ENCODE measurements at places on chromosomes 5 and 9.

GRCh38 chr9:113483676-113484257 is 20.2 kb downstream of the RGS3 start:
- DNase-seq, result no peak

GRCh38 chr9:30796764-30797163 is 1587.7 kb upstream of the ACO1 start:
- no peak for DNase-seq

DNA sequence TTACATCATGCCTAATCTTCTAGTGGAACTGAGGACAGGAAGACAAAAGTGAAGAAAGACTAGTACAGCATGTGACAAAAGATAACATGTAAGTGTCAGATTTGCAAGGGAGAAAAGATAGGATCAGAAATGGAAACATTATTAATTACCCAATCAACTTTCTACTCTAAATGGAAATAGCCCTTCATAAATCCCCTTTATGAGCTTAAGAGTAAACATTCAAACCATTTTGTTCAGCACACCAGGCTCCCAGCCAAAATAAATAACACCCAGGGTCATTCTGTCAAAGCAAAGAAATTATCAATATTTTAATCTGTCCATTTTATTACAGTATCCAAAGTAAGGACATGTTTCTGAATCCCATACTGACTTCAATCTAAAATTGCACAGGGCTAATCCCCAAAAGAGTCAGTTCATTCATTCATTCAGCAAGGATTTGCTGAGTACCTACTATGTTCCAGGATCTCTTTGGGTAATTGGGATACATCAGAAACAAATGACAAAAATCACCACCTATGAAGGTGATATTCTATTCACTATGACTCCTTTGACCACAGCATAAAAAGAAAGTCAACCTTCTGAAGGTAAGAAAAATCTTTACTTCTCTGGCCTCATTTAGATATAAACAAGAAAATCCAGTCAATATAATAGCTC is 5.3 kb downstream of the PRELID2 start:
- DNase-seq, result no peak

DNA sequence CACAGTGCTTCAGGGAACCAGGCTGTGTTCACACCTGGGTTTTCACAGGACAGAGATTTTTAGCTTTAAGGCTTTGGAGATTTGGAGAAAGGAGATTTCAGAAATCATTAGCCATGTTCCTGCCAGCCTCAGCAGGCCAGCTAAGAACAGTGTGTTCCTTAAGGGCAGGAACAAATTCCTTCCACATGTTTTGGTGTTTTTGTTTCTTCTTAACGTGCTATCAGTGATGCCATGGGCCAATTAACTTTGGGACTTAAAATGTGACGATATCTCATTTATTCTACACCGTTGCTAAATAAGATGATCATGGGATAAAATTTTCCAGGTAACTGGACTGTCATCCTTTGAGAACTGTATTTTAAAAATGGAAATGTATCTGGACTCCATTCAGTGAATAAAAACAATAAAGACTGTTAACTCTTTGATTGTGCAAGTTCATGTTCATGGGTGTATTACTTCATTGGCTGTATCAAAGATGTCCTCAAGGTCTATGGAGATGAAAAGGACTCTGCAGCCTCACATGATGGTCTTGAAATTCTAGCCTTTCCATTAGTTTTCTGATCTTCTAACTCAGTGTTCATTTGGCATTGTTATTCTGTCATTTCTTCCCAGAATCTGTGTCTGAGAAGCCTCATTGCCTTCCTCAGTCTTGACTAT is 72.3 kb downstream of the ZNF366 start:
- no peak for DNase-seq

GRCh38 chr5:147223948-147224791 is 10.7 kb upstream of the STK32A start:
- DNase-seq, result peak; percentile 16

DNA sequence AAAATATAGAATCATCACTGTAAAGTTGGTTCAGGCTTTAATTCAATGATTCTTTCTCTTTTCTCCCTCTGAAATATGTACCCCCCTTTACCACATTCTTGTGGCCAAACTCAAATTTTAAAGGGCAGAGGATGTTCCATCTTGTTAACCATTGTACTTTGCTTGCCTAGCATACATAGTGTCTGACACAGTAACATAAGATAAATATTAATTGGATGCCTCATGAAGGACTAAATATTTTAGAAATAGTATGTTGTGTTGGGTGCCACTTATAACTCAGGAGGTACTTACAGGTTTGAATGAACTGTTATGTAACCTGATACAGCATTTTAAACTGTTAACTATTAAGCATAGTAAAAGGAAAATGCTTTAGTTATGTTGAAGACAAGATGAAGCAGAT is 71.5 kb downstream of the NIPBL start:
- DNase-seq, result no peak

- DNase-seq, result peak; percentile 91
These were observed at the start of gene GAPT for GRCh38 chr5:58491216-58491892. Gene GAPT (plus strand): TSS chr5:58491435. CDS start chr5:58494537, 3,102 bp downstream.

- peak; percentile 77 for DNase-seq
These were observed 149.0 kb upstream of the PCA3 start for GRCh38 chr9:76615177-76615603.

DNA sequence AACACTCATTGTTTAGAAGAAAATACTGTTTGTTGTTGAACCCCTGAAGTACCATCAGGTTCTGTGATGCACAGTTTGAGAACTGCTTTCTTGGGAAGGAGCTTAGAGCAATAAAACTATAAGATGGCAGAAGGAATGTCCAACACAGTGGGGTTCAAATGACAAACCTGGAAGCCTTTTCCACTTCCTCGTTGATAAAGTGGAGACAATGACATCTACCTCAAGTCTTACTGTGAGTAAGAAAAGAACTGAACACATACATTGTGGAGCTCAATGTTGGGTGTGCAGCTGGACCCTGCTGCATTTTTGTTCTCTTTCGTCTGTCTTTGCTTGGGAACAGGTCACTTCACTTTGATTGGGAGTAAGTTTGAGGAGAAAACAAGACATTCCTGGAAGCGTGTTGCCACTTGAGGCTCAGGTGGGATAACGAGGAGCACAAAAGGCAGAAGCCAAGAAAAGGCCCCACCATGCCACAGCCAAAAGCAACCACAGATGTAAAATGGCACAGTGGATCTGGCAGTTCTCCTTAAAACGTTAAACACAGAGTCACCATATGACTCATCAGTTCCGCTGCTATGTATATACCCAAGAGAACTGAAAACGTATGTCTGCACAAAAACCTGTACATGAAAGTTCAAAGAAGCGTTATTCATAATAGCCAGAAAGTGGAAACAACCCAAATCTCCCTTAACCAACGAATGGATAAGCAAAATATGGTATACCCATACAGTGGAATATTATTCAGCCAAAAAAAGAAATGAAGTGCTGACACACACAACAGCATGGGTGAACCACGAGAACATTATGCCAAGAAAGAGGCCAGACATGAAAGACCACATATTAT is 42.9 kb upstream of the SUB1 start:
- peak; percentile 43 for DNase-seq

DNA sequence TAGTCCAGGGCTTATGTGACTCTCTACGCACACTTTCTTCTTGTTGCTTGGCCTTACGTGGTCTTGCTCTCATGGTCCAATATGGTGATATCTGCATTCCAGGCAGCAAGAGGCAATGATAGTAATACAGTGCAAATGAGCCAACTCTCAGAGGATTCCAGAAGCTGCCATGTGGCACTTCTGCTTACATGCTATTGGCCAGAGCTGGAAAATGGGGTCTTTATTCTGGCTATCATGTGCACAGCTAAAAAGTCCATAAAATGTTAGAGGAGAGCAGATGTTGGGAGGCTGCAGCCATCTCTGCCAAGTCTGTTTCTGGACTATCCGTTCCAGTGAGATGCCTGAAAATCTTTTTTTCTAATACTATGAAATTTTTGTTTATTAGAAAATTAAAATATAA is 2.9 kb upstream of the SEPTIN8 start:
- no peak for DNase-seq

DNA sequence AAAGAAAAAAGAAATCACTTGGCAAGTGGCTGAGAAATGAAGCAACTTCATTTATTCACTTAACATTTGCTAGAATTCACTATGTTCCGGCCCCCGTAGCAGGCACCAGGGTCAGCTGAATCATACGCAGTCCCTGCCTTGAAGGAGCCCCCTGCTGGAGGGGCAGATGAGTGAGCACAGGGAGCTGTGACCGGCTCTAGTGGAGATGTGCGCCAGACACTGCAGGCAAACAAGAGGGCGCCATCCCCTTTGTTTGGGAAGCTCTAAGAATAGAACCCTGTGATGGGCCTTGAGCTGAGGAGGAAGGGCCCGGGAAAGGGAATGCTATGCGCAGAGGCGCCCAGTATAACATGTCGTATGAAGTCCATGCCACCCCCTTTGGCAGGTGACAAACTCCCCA is 20.2 kb upstream of the RPL26L1 start:
- peak; percentile 67 for DNase-seq

GRCh38 chr5:128083811-128084227 is 253 bp downstream of the SLC12A2 start:
- no peak for DNase-seq

DNA sequence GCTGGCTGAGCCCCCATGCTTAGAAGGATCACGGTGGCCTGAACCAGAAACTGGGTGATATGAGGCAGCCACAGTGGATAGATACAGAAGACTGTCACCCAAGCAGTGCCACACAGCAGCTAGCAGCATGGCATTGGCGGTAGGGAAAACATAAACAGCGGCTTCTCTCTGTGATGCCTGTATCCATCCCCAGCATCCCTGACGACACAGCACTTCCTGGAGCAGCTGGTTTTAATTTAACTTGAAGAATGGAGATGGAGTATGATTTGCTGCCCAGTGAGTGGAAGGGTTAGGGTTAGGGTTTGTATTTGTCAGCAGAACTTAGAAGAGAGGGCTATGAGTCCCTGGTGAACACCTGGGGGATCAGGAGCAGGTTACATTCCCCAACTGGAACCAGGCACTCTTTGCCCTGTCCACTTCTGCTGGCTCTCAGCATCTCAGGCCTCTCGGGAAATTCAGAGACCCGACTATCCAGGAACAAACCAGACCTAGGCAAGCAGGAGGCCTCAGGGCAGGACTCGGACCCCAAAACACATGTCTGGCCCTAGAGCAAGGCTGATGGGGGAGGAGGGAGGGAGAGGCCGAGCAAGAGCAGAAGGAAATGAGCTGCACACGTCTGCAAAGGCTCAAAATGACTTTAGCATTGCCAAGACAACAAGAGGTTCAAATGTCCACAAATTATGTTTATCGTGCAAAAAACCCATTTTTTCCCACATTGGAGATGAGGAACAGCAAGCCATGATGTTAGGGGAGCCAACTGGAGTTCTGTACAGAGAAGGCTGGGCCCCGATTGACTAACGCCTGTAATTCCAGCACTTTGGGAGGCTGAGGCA is 6.5 kb upstream of the GGTA1 start:
- DNase-seq, result no peak

- no peak for DNase-seq
These were observed 303.6 kb downstream of the FBXL17 start for GRCh38 chr5:108078345-108078744.

DNA sequence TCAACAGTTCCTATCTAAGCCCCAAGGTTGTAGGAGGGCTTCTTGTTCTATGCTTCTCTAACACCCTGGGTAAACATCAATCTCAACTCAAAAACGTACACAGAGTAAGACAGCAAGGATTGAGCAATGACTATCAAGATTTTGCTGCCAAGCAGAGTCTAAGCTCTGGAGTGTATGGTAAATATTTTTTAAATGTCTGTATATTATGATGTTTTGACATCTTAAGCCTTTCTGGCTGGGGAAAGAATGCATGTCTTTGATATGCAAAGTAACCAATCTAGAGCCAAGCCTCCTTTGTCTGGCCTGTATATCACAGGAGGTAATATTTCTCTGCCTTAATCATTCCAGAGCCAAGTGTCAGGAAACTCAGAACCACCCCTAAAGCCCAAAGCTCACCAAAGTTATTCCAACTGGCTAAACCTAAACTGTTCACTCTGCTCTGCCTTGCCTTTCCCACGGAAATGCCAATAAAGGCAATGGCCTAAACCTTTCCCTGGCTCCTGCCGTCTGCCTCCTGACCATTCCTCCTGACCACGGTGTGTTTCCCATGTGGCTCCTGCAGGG is 45.2 kb downstream of the YIPF5 start:
- no peak for DNase-seq

- no peak for DNase-seq
These were observed 6.8 kb downstream of the MACROH2A1 start for GRCh38 chr5:135392256-135392655.

DNA sequence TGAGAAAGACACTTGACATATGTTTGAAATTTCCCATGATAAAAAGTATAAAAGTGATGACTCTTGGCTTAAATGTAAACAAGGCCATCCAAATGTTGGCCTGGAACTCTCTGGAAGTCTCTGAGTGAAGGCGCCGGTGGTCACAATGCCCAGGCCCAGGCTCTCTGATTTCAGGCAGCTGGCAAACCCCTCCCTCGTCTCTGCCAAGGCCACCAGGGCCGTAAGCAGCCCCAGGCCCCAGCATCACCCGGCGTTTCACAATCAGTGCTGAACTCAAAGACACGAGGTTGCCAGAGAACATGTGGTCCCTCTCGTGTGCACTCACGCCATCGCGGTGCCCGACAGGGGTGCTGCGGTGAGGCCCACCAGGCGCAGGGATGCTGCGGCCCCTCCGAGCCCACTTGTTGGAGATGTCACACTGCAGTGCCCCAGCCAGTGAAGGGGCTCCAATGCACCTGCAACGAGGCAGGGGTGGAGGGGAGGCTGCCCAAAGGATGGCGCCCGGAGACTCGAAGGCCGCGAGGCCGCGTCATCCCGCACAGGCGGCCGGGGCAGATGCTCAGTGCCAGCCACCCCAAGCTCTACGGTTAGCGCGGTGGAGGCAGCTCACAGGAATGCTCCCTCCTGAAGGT is 15.0 kb downstream of the LPCAT1 start:
- DNase-seq, result no peak

- DNase-seq, result no peak
These were observed 32.4 kb upstream of the NFIB start for GRCh38 chr9:14346231-14346791.

DNA sequence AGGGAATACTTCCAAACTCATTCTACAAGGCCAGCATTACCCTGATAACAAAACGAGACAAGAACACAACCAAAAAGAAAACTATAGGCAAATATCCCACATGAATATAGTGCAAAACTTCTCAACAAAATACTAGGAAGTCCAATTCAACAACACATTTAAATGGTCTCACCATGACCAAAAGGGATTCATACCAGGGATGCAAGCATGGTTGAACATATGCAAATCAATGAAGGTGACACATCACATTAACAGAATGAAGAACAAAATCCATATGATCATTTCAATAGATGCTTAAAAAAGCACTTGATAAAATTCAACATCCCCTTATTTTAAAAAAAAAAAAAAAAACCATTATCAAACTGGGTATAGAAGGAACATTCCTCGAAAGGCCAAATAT is 186.0 kb downstream of the DTWD2 start:
- no peak for DNase-seq

- DNase-seq, result no peak
These were observed 169.0 kb downstream of the DOCK2 start for GRCh38 chr5:169805937-169806700.

DNA sequence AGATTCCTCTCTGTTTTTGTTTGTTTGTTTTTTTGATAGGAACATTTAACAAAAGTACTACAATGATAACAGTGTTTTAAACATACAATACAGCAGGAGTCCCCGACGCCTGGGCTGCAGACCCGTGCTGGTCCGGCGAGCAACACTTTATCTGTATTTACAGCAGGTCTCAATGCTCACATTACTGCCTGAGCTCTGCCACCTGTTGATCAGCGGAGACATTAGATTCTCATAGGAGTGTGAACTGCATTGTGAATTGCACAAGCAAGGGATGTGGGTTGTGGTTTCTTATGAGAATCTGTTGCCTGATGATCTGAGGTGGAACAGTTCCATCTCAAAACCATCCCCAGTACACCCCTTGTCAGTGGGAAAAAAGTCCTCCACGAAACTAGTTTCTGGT is 1068.5 kb upstream of the CDH10 start:
- DNase-seq, result peak; percentile 1

- no peak for DNase-seq
These were observed 2.3 kb downstream of the DIRAS2 start for GRCh38 chr9:90640361-90640760.
